Purkinje cell (primary cell): ENCODE measurements at places on chromosomes 6 and 20. TPM values are rescaled to one million over a fixed set of nuclear protein-coding genes. Genes with fewer than 3 reads are reported as not detected.

The KCNK17 gene
- polyA plus RNA-seq: not detected in 2 replicates

The ASIP gene
- not detected in 2 replicates for polyA plus RNA-seq

The LBP gene
- polyA plus RNA-seq: not detected in 2 replicates

The HDGFL1 gene
- not detected in 2 replicates for polyA plus RNA-seq

The ZFAND3 gene
- polyA plus RNA-seq: 4.4 and 9.1 TPM in 2 replicates

The FAM184A gene
- polyA plus RNA-seq: 56.8 and 85.8 TPM in 2 replicates

The SAMD10 gene
- 0.25 and 0.73 TPM in 2 replicates for polyA plus RNA-seq

The RAB32 gene
- 0.78 and 3.0 TPM in 2 replicates for polyA plus RNA-seq

The SIGLEC1 gene
- polyA plus RNA-seq: not detected in 2 replicates

The NFS1 gene
- polyA plus RNA-seq: 61.6 and 97.9 TPM in 2 replicates

The SYNDIG1 gene
- 73.6 and 92.0 TPM in 2 replicates for polyA plus RNA-seq

The KHDRBS2 gene
- 20.4 and 20.7 TPM in 2 replicates for polyA plus RNA-seq

The LTB gene
- not detected in 2 replicates for polyA plus RNA-seq

The SYTL3 gene
- not detected in 2 replicates for polyA plus RNA-seq
